ENCODE measurements at places on chromosomes 4 and X.
A peak's percentile ranks its signal among the peaks of the same experiment; 100 is the strongest.

DNA sequence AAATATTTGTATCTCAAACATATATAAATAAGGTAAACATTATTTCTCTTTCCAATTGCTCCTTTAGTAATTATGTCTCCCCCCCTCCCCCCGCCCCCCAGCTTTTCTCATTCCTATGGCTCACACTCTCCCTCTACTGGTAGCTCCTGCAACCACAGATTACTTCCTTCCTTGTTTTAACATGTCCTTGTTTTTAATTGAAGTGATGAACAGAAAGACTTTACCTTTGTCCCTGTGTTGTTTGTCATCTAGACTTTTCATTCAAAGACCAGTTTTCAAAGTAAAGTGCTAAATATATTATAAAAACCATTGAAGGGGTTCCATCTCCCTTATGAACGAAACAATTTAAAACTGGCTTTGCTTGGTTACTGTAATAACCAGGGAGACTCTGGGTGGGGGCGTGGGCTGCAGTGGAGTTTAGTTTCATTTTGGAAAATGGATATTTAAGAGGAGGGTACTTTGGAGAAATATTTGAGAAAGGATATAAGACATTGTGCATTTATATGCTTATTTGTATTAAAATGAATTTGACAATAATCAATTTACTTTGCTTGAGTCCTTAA, 352.9 kb downstream of the RAPGEF2 start:
- peak; percentile 43 for DNase-seq

GRCh38 chrX:8879750-8880149, 78.6 kb upstream of the FAM9A start:
- DNase-seq, result no peak

- no peak for DNase-seq
These were observed 79.0 kb downstream of the DIAPH2 start for GRCh38 chrX:96763608-96764007.

GRCh38 chr4:84338367-84338766, 160.7 kb downstream of the NKX6-1 start:
- no peak for DNase-seq

DNA sequence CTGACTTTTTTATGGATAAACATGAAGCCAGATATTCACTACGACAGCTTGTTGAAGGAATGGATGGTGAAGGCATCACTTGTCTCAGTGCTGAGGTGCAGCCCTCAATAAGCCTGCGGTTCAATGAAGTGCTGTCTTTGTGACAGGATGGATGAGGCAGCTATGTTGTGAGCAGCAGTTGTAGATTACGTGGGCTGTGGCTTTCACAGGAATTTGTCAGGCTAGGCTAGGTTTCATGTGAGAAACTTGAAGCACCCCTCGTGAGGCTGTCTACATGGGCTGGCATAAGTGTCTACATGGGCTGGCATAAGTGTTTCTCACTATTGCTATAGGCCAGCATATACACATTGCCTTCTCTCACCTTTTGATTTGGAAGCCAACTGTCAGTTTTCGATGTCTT, 1050.0 kb downstream of the ADGRL3 start:
- no peak for DNase-seq

DNA sequence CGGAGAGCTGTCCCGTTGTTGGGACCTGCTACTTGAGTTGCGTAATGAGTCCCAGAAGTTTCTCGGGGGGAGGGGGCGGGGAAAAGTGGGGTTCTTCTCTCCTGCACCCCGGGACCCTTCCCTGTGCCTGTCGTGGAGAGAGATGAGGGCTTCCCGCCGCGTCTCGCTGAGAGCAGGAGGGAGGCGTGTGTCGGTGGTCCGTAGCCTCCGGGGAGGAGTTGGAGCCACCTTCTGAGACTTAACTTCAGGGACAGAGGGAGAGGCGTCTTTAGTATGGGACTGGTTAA, 698 bp downstream of the AFF1 start:
- no peak for DNase-seq

DNA sequence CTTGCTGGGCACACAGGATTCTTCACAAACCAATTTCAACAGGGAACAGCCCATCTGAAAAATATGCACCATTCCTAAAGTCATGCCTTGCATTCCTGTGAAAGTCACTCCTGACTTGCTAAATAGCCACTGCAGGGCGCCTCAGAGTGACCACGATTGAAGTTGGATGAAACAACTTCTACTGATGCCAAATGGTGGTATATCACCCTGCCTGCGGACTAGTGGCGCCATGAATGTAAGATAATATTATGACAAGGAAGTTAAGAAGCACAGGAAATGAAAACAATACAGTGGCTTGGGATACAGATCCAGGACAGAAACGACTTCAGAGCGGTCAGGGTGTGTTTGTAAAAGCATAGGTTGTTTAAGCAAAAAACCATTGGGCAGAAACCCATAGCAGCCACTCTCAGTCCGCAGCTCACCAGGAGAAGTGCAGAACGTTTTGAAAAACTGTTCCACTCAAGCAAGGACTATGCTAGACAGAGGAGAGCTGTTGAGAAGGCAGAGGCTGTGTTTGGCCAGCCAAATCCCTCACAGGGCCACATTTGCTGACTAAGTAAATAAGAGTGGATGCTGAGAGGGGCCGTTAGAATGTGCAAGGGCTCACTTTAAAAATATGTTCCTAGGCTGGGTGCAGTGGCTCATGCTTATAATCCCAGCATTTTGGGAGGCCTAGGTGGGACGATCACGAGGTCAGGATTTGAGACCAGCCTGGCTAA, 250.4 kb downstream of the PTTG2 start:
- peak; percentile 37 for DNase-seq

DNA sequence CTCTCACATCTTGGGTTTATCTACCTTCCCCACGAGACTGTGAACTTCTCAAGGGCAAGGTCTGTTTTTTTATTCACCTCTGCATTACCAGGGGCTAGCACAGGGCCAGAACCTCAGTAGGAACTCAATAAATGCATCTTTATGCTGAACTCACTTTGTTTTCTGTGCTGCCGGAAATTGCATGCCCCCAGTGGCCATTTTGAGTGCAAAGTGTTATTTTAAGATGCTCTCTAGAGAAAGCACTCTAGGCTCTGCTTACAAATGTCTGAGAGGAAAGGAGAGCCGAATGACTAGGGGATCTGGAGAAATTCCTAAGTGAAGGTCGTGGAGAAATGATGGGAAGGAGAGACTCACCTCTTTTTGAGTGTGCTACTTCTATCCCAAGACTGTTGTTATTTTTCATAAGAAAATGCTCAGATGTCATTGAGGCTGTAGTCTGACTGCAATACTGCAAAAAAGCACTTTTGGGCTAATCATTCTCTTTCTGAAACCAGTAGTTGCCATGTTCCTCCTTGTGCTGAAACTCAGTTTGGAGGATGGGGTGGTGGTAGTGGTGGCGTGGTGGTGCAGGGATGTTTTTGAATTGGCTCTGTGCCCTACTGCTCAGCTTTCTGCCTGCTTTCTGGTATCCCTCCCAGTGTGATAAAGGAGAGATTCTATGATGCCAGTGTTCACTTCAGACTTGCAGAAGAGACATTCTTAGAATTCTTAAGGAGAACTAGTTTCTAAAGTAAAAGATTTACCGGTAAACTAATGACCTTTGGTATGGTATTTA, 41.3 kb downstream of the DOCK11 start:
- DNase-seq, result no peak

DNA sequence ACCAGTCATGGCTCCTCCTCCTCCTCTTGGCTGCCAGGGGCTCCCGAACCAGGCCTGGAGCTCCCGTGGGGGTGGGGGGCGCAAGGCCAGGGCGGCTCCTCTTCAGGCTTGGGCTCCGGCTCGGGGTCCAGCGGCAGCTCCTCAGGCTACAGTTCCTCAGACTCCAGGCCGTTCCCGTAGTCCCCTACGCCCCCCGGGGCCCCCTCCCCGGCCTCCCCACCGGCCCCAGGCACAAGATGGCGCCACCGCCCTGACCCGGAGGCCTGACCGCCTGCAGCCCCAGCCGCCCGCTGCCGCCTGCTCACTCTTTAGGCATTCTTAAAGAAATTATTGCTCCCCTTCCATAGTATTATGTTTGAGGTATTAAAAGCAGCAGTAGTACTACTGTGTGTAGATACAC, 54.5 kb downstream of the TAF1 start:
- no peak for DNase-seq

- no peak for DNase-seq
These were observed 102.8 kb downstream of the PJA1 start for GRCh38 chrX:69062493-69062892.

GRCh38 chr4:168864821-168865541, 145.1 kb downstream of the CBR4 start:
- DNase-seq, result no peak

DNA sequence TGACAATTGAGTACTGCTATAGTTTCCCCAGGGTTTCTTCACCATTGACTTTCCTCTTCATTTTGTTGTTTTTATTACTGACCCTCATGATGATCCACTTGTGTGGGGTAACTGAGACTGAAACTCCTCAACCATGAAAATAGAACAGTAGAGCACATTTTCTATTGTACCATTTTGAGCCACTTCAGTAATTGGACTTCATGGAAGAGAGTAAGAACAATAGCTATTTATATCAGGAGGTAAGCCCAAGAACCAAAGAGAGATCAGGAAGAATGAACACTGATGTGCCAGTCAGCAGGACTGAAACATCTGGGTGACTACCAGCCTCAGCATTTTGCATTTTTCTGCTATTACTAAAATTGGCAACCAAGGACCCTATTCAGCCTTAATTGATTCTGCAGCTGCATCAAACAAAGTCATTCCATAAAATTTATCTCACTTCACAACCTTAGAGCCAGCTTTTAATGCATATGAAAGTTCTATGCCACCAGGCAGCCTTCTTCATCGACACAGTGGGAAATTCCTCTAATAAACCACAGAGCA, 151.4 kb downstream of the BANK1 start:
- DNase-seq, result no peak

- no peak for DNase-seq
These were observed 102.6 kb upstream of the PRKX start for GRCh38 chrX:3815896-3816664.

GRCh38 chr4:108314900-108315589, 146.3 kb upstream of the LEF1 start:
- no peak for DNase-seq

GRCh38 chr4:148735432-148736155, 293.4 kb upstream of the NR3C2 start:
- DNase-seq, result no peak

GRCh38 chrX:36462142-36462541, 542.6 kb downstream of the CFAP47 start:
- DNase-seq, result no peak

DNA sequence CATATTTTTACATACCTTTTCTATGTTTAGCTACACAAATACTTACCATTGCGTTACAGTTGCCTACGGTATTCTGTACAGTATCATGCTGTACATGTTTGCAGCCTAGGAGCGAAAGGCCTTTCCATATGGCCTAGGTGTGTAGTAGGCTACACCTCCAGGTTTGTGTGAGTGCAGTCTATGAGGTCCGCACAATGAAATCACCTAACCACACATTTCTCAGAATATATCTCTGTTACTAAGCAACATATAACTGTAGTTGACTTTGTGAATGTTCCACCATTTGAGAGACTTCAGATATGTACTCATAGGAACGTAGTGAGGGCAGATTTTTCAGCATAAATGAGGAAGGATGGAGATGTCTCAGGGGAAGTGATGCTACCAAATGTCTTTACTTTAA, 62.6 kb downstream of the WWC2 start:
- DNase-seq, result no peak

GRCh38 chrX:137547291-137547690, 18.6 kb upstream of the ZIC3 start:
- DNase-seq, result no peak

DNA sequence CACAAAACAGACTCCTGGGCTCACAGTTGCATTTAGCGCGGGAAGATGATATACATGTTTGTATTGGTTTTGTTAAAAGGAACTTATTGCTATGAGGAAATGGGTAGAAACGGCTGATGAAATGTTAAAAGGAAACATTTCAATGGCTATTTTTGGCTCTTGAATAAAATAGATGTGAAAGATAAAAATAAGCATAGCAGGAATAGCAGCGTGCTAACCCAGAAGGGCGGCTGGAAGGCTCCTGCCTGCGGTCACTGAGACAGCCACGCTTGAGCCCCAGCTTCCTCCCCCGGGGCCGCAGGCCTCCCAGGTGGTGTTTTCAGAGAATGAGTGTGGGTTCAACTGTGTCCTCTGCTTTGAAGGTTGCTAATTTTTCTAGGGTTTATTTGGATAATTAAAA, 35.0 kb upstream of the CLCN4 start:
- DNase-seq, result no peak

- DNase-seq, result no peak
These were observed 2.6 kb upstream of the SLC6A8 start for GRCh38 chrX:153685156-153685536.

DNA sequence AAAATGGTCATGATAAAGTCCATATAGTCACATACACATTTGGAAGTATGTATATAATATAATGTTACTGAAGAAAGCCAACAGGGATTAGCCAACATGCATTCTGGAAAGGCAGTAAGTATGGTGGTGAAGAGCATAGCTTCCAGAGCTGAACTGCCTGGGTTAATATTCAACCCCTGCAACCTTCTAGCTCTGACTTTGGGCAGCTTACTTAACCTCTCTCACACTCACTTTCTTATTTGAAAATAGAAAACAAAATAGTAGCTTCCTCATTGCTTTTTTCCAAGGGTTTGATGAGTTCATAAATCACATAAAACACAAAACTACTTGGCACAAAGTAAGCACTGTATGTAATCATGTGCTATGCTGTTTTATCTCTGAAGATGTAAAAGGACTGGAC, 216.4 kb downstream of the CHIC2 start:
- DNase-seq, result no peak

- no peak for DNase-seq
These were observed 51.4 kb upstream of the MSANTD1 start for GRCh38 chr4:3197366-3198105.

DNA sequence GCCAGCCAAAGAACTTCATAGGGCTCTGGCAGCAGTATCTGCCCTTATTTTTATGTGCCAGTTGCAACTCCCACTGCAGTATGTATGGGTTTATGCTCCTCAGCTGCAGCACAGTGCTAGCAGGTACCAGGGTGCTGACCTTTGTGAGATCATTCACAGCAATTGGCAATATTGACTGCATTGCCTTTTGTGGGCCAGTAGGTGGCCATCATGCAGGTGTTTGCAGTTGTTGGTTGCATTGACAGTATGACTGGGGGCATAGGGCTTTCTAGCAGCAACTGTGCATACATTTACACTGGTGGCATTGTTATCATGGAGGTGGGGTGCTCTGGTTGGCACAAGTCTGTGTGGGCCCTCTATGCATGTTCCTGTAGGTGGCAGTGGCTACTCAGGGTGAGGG, 42.5 kb downstream of the FAAH2 start:
- no peak for DNase-seq

DNA sequence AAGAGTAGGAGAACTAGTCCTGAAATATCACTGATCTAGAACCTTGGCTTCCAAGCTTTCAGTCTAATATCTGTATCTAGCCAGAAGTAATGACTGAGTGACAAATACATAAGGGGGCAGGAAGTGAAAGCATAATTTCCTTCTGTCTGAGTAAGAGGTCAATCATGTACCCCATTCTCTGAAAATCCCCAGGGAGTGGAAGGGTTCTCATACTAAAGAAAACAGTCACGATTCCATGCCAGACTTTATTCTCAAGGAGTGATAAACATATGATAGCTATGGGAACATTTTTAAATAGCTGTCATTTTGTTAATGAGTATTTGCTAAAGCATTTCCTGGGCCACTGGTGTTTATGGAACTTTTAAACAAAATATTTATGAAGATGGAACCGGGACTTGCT, 308.5 kb downstream of the ARHGAP24 start:
- no peak for DNase-seq

- DNase-seq, result no peak
These were observed 7.6 kb downstream of the PLXNB3 start for GRCh38 chrX:153771415-153772315.

GRCh38 chr4:41725254-41725653, 23.3 kb downstream of the PHOX2B start:
- DNase-seq, result no peak

All from NCI-H2029 treated with DMSO at 0.1 percent for 48 hours (cell line).